Activated T-helper 1 cell treated with Interleukin-2 at 50 U/mL for 16 hours (primary cell): ENCODE measurements at places on chromosomes 12 and 14.

DNA sequence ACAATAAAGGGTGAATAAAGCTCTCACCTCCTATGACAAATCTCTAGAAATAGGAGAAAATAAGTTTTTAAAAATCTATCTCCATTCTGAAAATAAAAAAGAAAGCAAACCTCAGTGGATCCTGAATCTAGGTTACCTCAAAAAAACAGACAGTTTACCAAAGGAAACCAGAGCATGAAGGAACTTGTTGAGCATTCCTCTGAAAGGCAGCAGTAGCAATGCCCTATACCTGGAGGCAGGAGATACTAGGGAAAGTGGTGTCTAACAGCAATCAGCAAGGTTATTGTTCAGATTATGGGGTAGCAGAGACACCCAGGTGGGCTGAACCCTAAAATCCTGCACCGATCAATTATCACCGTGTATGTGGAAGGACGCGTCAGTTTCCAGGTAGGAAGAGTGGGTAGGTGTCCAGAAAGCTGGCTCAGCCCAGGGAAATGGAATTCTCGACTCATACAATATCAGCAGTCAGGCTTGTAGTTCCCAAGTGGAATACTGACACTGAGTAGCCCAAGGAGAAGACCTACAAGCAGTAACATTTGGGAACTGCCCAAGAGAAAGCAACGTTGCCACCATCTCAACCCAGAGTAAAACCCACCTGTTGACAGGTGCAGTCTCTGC, 128.3 kb downstream of the ST8SIA1 start:
- no peak for DNase-seq

DNA sequence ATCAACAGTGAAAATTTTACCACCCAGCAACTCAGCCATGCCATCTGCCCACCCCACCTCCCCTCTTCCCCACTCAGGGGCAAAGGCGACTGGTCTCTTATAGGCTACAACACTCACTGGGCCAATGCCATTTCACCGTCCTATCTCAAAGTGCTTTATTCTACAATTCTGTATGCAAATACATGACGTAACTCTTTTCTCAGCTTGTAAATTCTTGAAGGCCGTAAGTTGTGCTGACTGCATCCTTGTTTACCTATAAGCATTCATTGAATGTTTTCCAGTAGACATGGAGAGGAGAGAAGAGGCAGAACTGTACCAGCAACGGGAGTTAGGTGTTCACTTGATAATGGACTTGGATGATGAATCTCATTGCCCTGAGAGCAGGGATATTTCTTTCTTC, 15.6 kb downstream of the BCL2L14 start:
- DNase-seq = no peak

- no peak for DNase-seq
These were observed 84.5 kb downstream of the PLEKHG3 start for GRCh38 chr14:64788706-64789105.

GRCh38 chr12:11652351-11653040, 3.0 kb downstream of the ETV6 start:
- no peak for DNase-seq

- DNase-seq = no peak
These were observed 46.7 kb downstream of the SSH1 start for GRCh38 chr12:108810636-108811035.

GRCh38 chr12:66600903-66601302, 78.0 kb downstream of the GRIP1 start:
- DNase-seq = no peak

- no peak for DNase-seq
These were observed 596 bp upstream of the BICD1 start for GRCh38 chr12:32105986-32106516.

DNA sequence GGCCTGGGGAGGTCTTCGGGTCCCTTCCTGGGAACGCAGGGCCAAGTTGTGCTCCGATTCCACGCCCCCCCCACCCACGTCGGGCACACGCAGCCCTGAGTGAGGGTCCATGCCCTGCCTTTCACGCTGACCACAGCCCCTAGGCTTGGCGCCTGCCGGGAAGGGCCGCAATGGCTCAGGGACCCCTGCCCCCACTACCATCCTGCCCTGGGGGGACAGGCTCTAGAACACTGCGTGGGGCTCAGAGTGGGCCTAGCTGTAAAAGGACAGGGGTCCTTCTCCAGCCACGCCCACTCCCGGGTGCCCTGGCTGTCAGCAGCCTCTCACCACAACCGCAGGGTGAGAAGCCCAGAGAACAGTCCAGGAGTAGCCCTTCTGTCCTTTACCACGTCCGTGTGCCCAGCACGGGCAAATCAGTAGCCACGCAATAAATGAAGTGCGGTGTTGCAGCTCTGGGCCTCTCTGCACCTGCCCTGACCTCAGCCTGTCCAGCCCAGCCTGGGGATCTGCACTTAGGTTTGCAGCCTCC, 9.4 kb upstream of the GPR68 start:
- DNase-seq = no peak

DNA sequence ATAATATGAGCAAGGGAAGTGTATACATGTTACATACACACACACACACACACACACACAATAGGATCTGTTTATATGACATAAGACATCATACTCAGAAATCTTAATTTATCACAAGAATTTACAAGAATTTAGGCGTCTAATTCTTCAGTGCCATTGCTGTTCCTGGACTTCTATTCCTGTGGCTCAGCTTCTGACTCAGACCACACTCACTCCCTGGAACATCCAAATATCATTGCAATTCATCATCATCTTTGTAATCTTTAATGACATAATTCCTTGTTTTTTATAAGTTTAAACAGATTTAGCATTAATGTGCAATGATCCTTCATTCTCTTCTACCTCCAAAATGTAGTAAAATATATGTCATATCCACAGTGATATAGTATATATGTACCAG, 544.2 kb downstream of the FOXG1 start:
- no peak for DNase-seq

DNA sequence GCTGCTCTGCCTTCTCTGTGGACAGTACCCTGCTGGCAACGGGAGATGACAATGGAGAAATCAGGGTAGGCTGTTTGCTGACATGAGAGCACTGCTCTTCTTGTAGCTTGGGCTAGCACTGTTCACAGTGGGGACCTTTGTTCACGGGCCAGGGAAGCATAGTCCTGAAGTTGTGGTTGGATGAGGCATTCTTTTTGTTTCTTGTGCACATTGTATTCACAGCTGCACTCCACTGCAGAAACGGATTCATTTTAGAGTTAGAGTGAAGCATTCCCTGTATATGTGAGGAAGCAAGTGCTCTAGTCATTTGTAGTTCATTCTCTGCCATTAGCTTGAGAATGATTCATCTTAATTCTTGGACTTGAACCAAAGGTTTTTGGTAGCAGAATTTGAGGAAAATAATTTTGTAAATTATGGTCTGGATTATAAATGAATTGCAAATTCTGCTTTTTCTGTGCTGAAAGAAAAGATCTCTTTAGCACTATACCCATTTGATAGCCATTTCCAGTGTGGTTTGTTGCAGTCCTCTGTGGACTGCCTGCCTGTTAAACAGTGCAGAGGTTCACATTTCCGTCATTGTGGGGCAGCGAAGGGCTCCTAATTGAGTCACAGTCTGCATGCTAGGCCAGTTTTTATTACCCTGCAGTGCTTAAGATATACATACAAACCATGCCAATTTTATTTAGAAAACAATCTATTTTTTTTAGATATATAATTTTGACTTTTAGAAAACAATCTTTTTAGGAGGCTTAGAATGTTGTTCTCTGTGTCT, 80.6 kb downstream of the APAF1 start:
- DNase-seq = no peak

- no peak for DNase-seq
These were observed 1822.9 kb upstream of the FLRT2 start for GRCh38 chr14:83707056-83707455.
